Left ventricle myocardium superior (tissue), 1 donor: ENCODE measurements at places on chromosomes 11 and 22. TPM values are rescaled to one million over a fixed set of nuclear protein-coding genes. Genes with fewer than 3 reads are reported as not detected.

Gene THY1
- total RNA-seq: 1.5 TPM

Gene C22orf15
- total RNA-seq: not detected

Gene SHISA8
- 10.2 TPM for total RNA-seq

Gene APOA4
- total RNA-seq: not detected
